ENCODE measurements at places on chromosomes 5 and 9.

DNA sequence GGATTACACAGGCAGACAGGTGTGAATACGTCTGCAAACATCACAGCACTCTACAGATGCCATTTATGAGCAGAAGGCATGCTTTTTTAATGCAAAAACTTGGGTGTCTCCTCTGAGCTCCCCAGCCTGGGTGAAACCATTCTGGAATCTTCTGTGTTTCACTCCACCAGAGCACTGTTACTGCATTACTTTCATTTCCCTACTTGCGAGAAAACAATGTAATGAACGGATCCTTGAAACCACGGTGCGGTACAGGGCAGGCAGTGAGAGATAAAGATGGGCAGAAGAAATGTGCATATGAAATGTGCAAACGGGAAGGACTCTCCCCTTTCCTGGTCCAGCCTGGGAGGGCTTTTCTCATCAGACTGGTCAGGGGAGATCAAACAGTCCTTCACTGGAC is 584.3 kb upstream of the KLF4 start:
- DNase-seq = no peak

DNA sequence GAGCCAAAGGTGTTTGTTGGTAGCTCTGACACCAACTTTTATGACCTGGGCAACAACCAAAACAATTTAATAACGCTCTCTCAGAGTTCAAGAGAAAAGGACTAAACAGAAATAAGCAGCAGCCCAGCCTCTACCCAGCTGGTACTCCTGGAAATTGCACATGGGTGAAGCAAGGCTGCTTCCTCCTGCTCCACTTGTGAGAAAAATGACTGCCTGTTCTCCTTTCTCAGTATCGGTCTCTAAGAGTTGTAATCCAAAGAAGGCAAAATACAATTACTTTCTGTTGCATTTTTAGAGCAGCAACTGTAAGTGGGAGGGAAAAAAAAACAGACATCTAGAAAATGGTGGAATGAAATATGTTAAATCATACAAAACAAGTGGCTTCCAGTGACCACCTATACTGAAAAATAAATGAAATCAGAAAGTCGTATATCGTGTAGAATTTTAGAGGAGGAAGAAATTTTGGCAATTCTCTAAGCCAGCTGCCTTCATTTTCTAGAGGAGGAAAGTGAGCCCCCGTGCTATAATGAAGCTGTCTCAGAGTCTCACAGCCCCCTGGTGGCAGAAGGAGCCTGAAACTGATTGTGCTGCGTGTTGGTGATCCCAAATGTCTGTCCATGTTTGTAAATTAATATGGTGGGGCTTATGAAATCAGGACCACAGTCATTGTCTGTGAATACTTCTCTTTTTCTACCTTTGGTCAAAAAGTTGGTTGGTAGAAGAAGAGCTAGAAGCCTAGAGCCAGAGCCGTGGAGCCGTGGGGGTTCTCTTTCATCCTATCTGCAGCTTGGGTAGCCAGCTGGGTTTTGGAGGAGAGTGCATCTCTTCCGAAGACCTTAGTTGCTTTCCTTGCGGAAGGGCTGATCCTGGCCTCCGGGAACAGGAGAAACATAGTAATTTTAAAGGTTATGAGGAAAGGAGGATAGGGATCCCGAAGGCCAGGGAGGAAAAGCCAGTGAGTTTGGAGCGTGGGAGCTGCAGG is 139.9 kb downstream of the PIP5K1B start:
- DNase-seq = peak; percentile 10

GRCh38 chr5:81748556-81748955 is 2.3 kb downstream of the SSBP2 start:
- DNase-seq = no peak

GRCh38 chr5:95799191-95799835 is 23.2 kb downstream of the GLRX start:
- DNase-seq = no peak

- no peak for DNase-seq
These were observed 50.7 kb downstream of the WNK2 start for GRCh38 chr9:93234600-93234999.

- DNase-seq = no peak
These were observed 36.7 kb upstream of the F2R start for GRCh38 chr5:76679231-76679630.

DNA sequence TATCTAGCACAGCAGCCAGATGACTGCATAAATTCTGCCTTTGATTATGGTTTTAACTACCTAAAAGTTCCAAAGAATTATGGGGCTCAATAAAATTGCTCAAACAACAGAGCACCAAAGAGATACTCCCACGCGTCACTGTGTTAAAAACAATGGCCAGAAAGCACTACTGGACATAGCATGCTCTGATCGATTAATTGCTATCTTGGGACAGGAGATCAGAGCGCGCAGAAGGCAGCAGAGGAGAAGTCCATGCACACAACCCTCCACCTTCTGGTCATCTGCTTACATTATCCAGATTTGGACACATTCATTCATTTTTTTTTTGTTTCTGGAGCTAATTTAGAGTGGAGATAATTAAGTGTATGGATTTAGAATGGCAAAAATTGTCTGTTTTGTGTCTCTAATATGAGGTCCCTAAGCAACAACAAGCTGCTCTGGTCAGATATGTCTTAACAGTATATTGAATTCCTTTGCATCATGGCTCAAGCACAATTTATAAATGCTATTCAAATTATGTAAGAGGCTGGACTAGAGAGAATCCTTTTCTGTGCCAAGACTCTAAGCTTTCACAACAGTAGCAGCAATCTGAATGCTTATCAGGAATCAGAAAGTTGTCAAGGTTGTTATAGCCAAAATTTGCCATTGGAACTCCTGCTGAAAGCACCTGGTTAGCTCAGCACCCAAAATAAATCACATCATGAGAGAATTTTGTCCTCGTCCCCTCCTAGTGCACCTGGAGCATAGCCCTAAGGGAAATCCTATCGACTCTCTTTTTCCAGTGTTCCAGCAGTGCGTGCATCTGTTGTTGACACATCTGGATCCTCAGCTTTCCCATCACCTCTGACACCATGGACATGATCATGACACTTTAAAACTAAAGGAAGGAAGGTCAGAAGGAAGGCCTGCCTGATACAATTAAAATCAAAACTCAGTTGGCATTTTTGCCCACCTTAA is 98.6 kb upstream of the HMHB1 start:
- no peak for DNase-seq

GRCh38 chr5:61536922-61537321 is 204.9 kb downstream of the ZSWIM6 start:
- DNase-seq = no peak

DNA sequence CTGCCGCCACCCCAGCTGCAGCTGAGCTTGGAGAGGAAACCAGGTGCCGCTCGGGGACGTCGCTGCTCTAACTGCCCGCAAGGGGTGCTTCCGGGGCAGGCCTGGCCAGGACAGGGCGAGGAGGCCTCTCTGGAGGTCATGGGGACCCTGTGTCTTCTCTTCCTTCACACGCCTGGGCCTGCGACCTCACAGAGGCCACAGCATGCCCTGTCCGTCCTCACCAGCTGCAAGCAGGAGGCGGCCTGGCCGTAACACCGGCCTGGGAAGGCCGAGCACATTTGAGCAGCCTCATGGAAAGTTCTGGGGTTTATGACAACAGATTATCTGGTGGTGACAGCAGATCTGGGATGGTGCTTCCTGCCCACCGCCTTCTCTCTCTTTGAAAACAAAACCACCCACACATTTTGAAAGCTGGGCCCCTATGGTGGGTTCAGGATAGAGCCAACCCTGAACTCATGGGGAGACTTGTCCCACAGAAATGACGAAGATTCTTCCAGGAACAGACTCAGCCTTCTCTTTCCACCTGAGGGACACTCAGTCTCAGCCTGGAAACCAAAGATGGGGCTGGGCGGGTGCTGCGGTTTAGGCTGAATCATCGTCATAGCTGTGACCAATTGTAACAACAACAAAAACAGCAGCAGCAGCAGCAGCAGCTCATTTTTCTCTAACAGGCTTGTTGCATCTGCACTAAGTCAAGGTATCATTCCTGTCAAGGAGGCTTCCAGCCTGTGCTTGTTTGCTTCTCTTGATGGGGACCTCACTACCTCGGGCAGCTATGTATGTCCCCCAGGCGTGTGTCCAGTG is 99.6 kb upstream of the RAPGEF1 start:
- DNase-seq = peak; percentile 47

GRCh38 chr9:82091610-82092009 is 103.0 kb downstream of the SPATA31D1 start:
- no peak for DNase-seq

DNA sequence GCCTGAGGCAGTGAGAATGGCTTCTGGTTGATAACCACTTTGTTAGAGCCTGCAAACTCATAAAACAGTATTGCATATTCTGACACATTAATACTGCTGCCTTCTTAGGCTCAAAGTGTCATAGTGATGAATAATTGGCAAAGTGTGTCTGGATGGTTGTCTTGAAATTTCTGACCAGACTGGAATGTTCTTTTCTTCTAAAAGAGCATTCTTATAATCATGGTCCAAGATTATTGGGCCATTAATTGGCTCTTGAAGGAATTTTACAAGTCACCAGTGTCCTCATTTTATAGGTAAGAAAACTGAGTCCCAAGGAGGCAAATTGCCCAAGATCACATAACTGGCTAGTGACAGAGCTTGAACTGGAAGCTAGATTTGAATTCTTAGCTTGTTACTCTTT is 111.7 kb downstream of the PCSK1 start:
- DNase-seq = no peak

DNA sequence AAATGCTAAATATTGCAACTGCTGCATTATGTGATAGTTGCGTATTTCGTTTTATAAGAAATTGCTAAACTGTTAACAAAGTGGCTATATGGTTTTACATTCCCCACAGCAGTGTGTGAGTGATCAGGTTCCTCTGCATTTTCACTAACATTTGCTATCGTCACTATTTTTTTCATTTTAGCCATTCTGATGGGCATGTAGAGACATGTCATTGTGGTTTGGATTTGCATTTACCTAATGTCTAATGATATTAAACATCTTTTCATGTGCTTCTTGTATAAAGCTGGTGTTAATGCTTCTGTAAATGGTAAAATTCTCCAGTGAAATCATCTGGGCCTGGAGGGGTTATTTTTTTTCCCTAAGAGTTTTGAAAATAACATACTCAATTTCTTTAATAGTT is 61.6 kb downstream of the ERCC6L2 start:
- no peak for DNase-seq

GRCh38 chr9:26012797-26013196 is 334.6 kb upstream of the TUSC1 start:
- DNase-seq = no peak

DNA sequence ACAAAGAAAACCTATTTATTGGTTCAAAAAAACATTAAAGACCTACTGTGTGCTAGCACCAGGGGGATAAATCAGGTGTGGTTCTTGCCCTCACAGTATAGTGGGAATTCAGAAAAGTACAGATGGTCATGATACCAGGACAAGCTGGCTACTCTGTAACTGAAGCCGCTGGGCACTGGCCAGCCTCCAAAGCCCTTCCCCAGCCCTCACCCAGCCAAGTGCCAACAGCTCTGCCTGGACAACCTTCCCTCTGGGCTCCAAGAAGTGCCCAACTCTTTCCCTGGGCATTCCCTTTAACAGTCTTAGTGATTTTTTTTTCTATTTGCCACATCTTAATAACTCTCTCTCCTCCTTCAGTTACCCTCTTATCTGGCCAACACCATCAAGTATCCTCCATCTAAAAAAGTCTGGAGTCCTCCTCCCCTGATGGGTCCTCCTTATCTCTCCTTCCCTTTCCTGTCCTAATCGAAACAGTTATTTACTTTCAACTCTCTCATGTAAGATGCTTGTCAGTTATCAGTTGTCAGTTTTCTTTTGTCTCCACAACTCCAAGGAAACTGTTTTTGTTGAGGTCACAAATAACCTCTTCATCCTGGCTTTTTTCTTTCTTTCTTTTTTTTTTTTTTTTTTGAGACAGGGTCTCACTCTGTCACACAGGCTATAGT is 13.3 kb upstream of the SEPTIN8 start:
- no peak for DNase-seq

DNA sequence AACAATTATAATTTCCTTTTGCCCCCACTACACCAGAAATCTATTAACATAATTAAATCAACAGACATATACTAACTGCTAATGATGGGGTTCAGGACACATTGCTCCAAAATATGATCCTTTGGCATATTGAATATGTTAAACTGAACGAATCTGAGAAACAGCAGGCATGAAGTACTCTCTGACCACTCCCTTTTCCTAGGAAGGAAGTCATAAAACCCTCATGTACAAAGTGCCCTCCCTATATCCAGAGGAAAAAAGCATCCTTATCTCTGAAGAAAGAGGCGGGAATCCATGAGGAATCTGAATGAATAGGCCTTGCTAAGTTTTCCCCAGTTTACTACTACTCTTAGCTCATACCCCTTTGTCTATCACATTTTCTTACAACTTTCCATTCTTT is 67.9 kb downstream of the ADAMTS6 start:
- no peak for DNase-seq

DNA sequence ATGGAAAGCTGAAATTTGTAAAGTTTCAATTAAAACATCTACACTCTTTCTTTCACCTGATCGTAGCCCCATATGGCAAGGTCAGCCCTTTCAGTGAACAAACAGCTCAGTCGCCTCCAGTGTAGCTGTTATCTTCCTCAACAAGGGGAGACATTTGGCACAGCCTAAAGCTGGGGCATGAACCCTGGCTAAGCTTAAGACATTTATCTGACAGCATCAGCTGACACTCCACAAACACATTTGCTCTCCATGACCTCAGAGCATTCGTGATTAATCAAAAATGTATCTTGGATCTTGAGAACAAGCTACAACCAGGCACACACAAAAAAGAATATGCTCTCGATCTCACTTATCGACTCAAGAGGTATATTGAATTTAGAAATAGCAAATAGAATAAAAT is 67.3 kb downstream of the POU5F2 start:
- no peak for DNase-seq

DNA sequence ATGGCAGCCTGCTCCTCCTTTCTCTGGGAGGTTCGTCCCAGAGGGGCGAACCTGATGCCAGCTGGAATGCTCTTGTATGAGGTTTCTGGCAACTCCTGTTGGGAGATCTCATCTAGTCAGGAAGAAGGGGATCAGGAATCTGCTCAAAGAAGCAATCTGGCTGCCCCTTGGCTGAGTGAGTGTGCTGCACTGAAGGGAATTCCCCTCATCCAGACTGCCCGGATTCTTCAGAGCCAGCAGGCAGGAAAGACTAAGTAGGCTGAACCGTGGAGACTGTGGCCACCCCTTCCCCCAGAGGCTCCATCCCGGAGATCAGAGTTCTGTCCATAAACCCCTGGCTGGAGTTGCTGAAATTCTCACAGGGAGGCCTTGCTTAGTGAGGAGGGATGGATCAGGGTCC is 476.0 kb downstream of the CSNK1G3 start:
- DNase-seq = no peak

DNA sequence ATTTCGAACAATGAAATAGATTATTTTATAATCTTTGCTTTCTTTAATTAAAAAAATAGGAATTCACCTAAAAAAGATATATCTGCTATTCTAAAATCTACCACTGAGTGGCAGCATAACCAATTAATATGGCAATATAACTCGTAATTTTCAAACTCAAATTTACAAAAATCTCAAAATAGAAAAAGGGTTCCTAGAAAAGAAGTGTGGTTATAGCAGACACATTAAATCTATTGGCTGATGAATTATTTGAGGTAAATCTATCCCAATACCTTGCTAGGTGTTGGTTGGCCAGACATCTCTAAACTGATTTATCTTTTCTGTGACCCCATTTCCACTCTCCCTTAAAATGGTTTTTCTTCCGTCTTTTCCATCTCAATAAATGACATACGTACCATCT is 30.2 kb upstream of the NRG2 start:
- no peak for DNase-seq

Data from activated T-cell treated with anti-CD3 and anti-CD28 coated beads for 48 hours (primary cell).